ENCODE measurements at places on chromosomes 12 and 14. TPM values are rescaled to one million over a fixed set of nuclear protein-coding genes. Genes with fewer than 3 reads are reported as not detected.

The RECQL gene
- 42.9 TPM for total RNA-seq

The TMEM121 gene
- 1.0 TPM for total RNA-seq

The RD3L gene
- not detected for total RNA-seq

The VASH1 gene
- total RNA-seq: 5.8 TPM

The TAS2R9 gene
- total RNA-seq: not detected

The FAM186B gene
- total RNA-seq: 0.46 TPM

The SOCS2 gene
- 57.2 TPM for total RNA-seq

The LRRC43 gene
- total RNA-seq: 0.53 TPM

The ARL1 gene
- total RNA-seq: 68.0 TPM

The RIMKLB gene
- 80.2 TPM for total RNA-seq

GRCh38 chr14:71737760-71738159 is 194.5 kb upstream of the RGS6 start:
- DNase-seq: no peak
- no peak overlapping the region for H3K4me3 ChIP-seq
- H3K36me3 ChIP-seq: peaks cover 34% of the 10 kb centered on the region

- DNase-seq: no peak
- H3K27me3 ChIP-seq: no peaks in the 10 kb centered on the region
- peaks cover 5% of the 10 kb centered on the region for H3K36me3 ChIP-seq
- H3K27ac ChIP-seq: peak overlapping the region; percentile 53
- peaks cover 28% of the 10 kb centered on the region for H3K4me1 ChIP-seq
- H3K4me3 ChIP-seq: peak overlapping the region; percentile 14
These were observed 129.8 kb downstream of the TBX5 start for GRCh38 chr12:114275932-114276785.

DNA sequence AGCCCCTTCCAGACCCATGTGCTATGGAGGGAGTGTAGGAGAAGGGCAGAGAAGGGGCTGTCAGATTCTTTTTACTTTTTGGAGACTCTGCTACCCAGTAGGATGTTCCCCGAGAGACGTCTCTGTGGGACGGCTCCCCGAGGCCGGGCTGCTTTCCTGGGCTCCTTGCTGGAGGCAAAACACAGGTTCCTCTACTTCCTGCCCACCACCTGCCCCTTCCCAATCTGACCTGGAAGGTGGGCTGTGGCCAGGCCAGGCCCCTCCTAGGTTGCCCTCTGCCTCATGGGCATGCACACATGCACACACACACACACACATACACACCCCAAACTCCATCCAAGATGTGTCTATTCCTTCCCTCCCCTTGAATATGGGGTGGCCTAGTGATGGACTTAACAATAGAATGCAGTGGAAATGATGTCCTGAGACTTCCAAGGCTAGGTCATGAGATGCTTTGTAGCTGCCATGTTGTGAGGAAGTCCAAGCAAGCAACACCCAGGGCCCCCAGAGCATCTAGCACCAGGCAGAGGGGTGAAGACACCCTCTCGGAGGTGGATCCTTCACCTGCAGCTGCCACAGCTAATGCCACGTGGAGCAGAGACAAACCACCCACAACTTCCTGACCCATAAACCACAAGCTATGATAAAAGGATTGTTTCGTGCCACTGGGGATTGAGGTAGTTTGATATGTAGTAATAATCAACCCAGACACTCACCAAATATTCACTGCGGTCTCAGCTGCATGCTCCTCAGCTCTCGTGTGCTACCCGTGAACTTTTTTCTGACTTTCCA is 1.6 kb upstream of the ASB2 start:
- H3K4me1 ChIP-seq: no peaks in the 10 kb centered on the region
- H3K36me3 ChIP-seq: no peaks in the 10 kb centered on the region

- H3K4me1 ChIP-seq: no peaks in the 10 kb centered on the region
- DNase-seq: no peak
- H3K27me3 ChIP-seq: no peaks in the 10 kb centered on the region
- peaks cover 37% of the 10 kb centered on the region for H3K36me3 ChIP-seq
- H3K4me3 ChIP-seq: no peak overlapping the region
- H3K27ac ChIP-seq: no peak overlapping the region
These were observed 5.7 kb downstream of the MAP3K9 start for GRCh38 chr14:70803321-70804310.

DNA sequence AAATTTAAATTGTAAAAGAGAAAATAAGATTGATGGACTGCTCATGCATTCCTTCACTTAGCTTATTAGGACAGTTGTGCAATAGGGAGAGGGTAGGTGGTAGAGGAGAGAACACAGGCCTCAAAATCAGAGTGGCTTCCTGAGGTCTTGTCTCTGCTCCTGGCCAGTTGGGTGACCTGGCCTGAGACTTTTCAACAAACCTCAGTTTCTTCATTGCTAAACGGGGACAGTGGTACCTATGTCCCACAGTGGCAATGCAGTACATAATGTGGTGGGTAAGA is 2.6 kb downstream of the MAP3K12 start:
- H3K36me3 ChIP-seq: peaks cover 11% of the 10 kb centered on the region
- H3K27ac ChIP-seq: no peak overlapping the region
- H3K27me3 ChIP-seq: no peaks in the 10 kb centered on the region
- no peak for DNase-seq
- no peak overlapping the region for H3K4me3 ChIP-seq
- H3K4me1 ChIP-seq: peaks cover 6% of the 10 kb centered on the region

DNA sequence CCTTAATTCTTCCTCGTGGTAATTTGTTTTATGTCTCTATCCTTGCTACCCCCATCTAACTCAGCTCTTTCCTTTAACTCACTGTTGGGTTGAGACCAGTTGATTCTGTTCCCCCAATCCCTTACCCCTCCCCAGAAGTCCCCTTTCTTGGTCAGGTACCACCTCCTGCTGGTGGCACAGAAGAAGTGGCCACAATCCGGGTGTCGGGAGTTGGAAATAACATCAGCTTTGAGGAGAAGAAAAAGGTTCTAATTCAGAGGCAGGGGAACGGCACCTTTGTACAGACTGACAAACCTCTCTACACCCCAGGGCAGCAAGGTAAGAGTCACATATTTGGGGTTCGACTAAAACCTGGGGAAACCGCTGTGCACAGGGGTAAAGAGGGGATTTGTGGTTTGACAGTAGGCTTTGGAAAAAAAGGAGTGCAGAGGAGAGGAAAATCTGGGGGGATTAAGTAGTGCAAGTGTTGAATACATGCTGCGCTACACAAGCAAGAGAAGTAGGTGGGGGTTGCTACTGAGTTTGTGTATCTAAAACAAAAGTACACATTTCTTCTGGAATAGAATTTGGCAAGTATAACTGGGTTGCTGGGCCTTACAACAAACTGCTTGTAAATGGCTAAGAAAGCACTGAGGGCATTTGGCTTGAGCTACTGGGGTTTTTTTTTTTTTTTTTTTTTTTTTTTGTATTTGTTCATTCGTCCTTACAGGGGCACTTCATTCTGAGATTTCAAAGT is 1.3 kb downstream of the A2ML1 start:
- H3K4me1 ChIP-seq: peaks cover 6% of the 10 kb centered on the region
- no peak overlapping the region for H3K27ac ChIP-seq
- peak overlapping the region; percentile 73 for H3K4me3 ChIP-seq
- peak; percentile 92 for DNase-seq

DNA sequence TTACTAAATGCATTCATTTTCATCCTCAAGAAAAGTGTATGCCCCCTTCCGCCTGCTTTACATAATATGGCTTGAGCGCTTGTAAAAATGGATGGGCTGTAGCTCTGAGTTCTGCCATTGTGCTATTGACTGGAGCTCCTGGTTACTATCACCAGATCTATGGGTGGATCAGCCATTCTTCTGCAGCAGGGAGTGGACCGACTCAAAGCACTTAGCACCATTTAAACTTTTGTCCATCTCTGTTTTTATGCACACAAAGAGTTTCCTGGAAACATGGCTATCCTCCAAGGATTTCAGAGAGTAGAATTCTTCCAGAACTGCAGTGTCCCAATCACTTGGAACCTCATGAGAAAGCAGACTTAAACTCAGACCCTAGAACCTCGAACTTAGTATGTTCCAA is 4.5 kb upstream of the NUMB start:
- H3K27ac ChIP-seq: no peak overlapping the region
- H3K27me3 ChIP-seq: no peaks in the 10 kb centered on the region
- H3K36me3 ChIP-seq: no peaks in the 10 kb centered on the region

GRCh38 chr14:99224116-99224910 is 47.7 kb downstream of the BCL11B start:
- no peaks in the 10 kb centered on the region for H3K4me1 ChIP-seq
- DNase-seq: peak; percentile 85
- H3K4me3 ChIP-seq: no peak overlapping the region
- no peaks in the 10 kb centered on the region for H3K27me3 ChIP-seq
- H3K36me3 ChIP-seq: peaks cover 8% of the 10 kb centered on the region

DNA sequence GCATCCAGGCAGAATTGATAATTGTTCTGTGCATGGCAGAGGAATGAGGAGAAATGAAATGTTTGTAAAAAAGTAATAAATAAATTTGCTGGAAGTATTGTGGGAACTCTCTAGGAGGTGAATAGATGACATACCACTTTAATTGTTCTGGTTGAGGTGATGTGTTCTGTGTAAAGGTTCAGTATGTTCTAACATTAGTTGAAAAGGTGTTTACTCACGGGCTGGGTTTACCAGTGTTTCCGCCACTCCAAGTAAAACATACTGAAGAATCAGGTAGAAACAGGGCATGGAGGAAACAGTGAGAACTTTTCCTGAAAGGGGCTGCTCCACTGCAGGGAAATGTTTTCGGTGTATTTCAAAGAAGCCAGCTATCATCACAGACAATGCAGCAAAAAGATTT is 53.3 kb downstream of the SLC15A5 start:
- H3K27ac ChIP-seq: no peak overlapping the region
- no peaks in the 10 kb centered on the region for H3K4me1 ChIP-seq
- no peak overlapping the region for H3K4me3 ChIP-seq

- no peaks in the 10 kb centered on the region for H3K4me1 ChIP-seq
- no peaks in the 10 kb centered on the region for H3K27me3 ChIP-seq
- no peaks in the 10 kb centered on the region for H3K36me3 ChIP-seq
- DNase-seq: no peak
- no peak overlapping the region for H3K27ac ChIP-seq
These were observed 1.3 kb upstream of the RPGRIP1 start for GRCh38 chr14:21278632-21279031.

- peaks cover 3% of the 10 kb centered on the region for H3K27me3 ChIP-seq
- no peak for DNase-seq
- H3K4me1 ChIP-seq: peaks cover 2% of the 10 kb centered on the region
These were observed 6.1 kb downstream of the ARMH4 start for GRCh38 chr14:58145936-58146335.

GRCh38 chr12:38204831-38205230 is 111.7 kb upstream of the ALG10B start:
- no peak overlapping the region for H3K4me3 ChIP-seq
- H3K27ac ChIP-seq: no peak overlapping the region
- H3K4me1 ChIP-seq: no peaks in the 10 kb centered on the region
- H3K36me3 ChIP-seq: peaks cover 8% of the 10 kb centered on the region
- no peaks in the 10 kb centered on the region for H3K27me3 ChIP-seq
- no peak for DNase-seq

GRCh38 chr14:100893760-100894159 is 9.8 kb downstream of the RTL1 start:
- no peaks in the 10 kb centered on the region for H3K27me3 ChIP-seq
- no peak overlapping the region for H3K4me3 ChIP-seq
- no peaks in the 10 kb centered on the region for H3K36me3 ChIP-seq
- peak; percentile 15 for DNase-seq
- H3K4me1 ChIP-seq: peaks cover 4% of the 10 kb centered on the region
- no peak overlapping the region for H3K27ac ChIP-seq

GRCh38 chr14:80902608-80903007 is 38.9 kb downstream of the CEP128 start:
- H3K27me3 ChIP-seq: no peaks in the 10 kb centered on the region
- H3K4me3 ChIP-seq: no peak overlapping the region
- H3K4me1 ChIP-seq: no peaks in the 10 kb centered on the region
- no peak overlapping the region for H3K27ac ChIP-seq
- no peaks in the 10 kb centered on the region for H3K36me3 ChIP-seq

- H3K4me3 ChIP-seq: no peak overlapping the region
- peaks cover 26% of the 10 kb centered on the region for H3K4me1 ChIP-seq
- H3K27me3 ChIP-seq: no peaks in the 10 kb centered on the region
- peaks cover 26% of the 10 kb centered on the region for H3K36me3 ChIP-seq
These were observed 22.0 kb downstream of the TTC9 start for GRCh38 chr14:70663707-70664179.

DNA sequence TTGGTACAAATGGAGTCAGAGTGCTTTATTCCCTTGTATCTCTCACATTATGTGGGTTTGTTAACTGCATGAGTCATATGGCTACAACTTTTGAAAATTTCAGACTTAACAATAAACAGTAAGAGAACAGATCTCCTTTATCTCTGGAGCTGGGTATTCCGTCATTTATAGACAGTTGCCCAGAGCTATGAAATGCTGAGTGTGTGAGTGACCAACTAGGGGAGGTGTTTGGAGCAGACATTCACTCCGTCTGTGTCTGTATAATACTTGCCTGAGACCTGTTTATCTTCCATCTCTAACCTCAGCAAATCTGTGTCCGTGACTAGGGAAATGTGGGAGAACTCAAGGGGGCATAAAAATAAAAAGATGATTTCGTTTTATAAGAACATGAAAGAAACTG is 279.9 kb upstream of the FAR2 start:
- no peaks in the 10 kb centered on the region for H3K36me3 ChIP-seq
- DNase-seq: no peak
- H3K4me1 ChIP-seq: 0 out of 2 replicates have a peak, but pooled peaks cover 3% of the 10 kb centered on the region
- H3K4me3 ChIP-seq: no peak overlapping the region
- no peaks in the 10 kb centered on the region for H3K27me3 ChIP-seq

DNA sequence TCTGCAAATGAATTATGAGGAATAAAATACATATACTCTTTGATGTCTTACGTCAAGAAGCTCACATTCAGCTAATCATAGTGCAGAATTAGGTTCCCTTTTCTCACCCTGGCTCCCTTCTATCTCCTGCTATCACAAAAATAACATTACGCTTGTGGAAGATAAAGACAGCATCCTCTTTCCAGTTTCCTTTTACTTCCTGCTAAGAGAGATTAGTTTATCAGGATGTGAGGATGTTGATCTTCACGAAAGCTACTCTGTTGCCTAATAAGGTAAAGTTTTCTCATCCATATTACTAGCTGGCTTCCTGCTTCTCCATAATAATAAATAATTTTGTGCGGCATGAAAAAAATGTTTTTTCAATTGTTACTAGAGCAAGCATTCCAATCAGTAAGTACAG is 217.7 kb upstream of the DCN start:
- H3K4me3 ChIP-seq: no peak overlapping the region
- H3K27me3 ChIP-seq: no peaks in the 10 kb centered on the region
- peaks cover 9% of the 10 kb centered on the region for H3K36me3 ChIP-seq
- DNase-seq: no peak
- H3K27ac ChIP-seq: no peak overlapping the region

- H3K27me3 ChIP-seq: no peaks in the 10 kb centered on the region
- DNase-seq: no peak
- no peaks in the 10 kb centered on the region for H3K4me1 ChIP-seq
- no peak overlapping the region for H3K27ac ChIP-seq
These were observed 71.7 kb downstream of the TPH2 start for GRCh38 chr12:72010356-72010755.

Measured in H9 (cell line).